ENCODE measurements at places on chromosomes 7 and 10.

DNA sequence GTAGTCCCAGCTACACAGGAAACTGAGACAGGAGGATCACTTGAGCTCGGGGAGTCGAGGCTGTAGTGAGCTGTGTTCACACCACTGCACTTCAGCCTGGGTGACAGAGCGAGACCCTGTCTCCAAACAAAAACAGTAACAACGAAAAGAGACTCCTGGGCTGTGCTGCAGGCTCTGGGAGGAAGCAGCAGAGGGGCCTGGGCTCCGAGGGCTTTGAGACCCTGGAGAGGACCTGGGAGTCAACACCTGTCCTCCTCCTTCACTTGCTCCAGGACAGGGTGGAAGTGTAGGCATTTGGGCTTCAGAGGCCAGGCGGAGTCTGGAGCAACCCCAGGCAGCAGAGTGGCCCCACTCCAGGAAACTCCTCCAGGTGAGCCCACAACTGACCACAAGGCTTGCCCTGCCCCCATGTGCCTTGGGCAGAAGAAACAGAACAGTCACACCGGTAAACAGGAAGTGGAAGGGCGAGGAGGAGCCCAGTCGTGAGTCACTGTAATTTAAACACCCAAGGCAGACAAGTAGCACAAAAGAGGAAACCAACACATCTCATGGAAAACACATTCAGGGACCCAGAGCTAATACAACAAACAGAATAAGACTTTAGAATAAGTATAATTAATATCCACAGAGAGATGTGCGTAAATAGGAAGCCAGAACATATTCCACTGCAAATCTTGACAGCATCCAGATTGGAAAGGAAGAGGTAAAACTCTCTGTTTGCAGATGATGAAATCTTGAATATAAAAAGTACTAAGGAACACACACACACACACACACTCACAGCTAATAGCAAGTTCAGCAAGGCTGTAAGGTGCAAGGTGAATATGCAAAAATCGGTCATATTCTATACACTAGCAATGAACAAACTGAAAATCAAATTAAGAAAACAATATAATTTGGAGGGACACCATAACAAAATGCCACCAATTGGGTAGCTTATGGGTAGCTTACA, 20.5 kb upstream of the RASGEF1A start:
- peak; percentile 90 for DNase-seq

DNA sequence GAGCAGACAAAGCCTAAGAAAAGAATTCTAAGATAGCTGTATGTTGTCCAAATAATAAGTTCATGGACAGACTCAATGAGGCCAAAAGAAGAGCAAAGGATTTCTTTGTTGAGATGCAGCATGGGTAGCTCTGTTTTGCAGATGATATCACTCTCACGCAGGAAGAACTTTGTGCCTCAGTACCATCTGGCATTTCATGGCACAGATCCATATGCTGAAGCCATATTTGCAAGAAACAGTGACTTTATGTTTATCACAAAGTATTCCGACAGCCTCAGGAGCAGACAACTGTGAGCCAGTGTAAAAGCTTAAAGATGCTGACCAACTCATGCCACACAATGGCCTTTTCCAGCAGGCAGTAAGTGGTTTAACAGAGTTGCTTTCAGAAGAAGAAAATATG, 45.5 kb upstream of the RNF148 start:
- DNase-seq = no peak

DNA sequence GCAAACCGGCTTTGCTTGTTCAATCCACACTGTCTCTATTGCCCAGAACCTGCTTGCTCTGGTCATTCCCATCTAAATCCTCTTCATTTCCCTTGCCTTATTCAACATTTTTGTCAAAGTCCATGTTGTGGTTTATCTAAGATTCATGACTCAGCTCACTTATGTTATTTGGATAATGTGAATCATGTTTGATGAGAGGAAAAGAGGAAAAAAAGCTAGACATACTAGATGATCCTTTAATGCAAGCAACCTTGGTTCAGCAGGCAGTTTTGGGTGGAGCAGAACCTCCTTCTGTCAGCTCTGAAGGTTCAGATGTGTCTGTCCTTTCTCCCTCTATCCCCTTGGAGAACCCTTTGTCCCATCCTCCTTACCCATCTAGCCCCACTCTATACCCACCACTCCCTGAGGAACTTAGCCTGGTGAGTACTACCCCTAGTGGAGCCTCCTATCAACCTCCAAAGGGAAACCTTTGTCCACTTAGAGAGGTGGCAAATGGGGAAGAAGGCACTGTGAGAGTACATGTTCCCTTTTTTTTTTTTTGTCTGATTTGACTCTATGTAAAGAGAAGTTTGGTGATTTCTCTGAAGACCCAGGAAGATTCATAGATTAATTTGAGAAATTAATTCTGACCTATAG, 2.1 kb upstream of the SAMD9L start:
- no peak for DNase-seq

GRCh38 chr10:72735288-72735936, 43.5 kb downstream of the MCU start:
- no peak for DNase-seq

DNA sequence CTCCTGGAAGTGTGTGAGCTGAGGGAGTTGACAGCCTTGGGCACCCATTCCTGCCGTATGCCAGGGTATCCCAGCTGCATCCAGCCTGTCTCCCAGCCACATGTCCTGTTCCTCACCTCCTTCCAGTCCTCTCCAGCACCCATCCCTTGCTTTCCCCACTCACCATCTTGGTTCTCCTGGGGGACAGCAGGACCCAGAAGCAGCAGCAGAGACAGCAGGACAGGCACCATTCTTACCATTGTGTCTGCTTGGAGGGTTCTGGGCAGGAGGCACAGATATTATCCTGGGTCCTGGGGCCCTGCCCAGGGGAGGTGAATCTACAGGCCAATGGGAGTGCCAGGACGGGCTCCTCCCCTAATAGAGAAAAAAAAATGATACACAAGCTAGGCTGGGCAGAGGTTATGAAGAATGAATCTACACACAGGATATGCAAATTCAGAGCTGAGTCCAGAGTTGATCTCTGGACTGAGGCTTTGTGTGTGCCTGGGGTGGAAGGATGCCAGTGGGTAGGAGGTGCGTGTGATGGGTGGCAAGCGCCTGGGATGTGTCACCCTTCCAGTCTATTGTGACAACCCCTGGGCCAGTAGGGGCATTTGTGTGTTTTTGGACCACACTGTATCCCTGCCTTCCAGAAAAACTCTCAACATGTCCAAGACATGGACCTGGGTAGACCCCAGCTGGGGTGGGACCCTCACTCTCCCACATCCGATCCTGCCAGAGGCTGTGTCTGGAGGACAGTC, at the start of gene AZGP1:
AZGP1 (minus strand) TSS at position 250 of the 740 bp plus-strand sequence; CDS start at position 239, 11 bp downstream.
- DNase-seq = no peak

DNA sequence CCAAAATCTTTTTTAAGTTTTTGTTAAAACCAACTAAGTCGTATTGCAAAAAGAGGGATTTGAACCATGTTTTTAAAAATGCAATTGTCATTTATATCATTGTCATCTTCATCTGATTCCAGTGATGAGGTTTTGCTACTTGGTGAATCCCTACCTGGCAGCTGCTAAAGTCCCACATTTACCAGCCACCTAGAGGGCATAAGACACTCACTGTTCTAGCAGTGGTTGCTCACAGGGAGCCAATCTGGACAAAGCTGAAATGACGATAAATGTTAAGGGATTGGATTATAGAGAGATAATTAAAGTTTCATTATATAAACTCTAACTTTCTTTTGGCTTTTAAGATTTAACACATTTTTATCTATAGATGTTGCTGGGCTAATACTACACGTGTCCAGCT, 18.7 kb downstream of the KIFBP start:
- no peak for DNase-seq

GRCh38 chr7:85111761-85112160, 75.1 kb downstream of the SEMA3D start:
- DNase-seq = no peak

DNA sequence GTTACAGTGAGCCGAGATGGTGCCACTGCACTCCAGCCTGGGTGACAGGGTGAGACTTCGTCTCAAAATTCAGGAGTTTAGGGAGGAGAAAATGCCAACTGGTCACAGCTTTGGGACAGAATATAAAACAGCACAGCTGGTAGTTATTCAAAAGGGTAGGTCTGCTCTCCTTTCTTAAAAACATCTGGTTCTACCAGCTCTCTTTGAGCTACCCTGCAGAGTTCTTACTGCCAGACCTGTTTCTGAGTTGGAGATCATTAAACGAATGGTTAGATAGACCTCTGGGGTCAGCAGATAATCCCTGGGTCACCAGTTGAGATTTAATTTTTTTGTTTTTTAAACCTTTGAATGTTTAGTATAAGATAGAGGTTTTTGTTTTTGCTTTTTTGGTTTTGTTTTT, 52.6 kb downstream of the MCU start:
- no peak for DNase-seq

GRCh38 chr10:26525586-26525985, 87.4 kb downstream of the APBB1IP start:
- DNase-seq = no peak

DNA sequence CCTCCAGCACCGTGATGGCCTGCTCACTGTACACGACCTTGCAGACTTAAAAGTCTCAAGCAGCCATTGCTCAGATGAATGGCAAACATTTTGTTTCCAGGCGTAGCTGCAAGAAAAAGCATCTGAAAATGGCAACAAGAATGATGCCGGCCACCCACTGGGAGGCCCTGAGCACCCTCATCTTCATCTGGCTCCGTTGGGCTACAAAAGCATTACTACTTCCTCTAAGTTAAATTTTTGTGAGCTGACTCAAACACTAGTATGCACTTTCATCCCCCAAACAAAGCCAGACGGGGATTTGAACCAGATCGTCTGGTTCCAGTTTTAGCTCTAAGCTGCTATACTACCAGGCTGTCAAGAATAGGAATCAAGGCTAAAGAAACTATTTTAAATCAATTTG, 116.6 kb upstream of the CDK1 start:
- peak; percentile 88 for DNase-seq

- DNase-seq = no peak
These were observed 1199.1 kb upstream of the SORCS1 start for GRCh38 chr10:108363576-108363975.

DNA sequence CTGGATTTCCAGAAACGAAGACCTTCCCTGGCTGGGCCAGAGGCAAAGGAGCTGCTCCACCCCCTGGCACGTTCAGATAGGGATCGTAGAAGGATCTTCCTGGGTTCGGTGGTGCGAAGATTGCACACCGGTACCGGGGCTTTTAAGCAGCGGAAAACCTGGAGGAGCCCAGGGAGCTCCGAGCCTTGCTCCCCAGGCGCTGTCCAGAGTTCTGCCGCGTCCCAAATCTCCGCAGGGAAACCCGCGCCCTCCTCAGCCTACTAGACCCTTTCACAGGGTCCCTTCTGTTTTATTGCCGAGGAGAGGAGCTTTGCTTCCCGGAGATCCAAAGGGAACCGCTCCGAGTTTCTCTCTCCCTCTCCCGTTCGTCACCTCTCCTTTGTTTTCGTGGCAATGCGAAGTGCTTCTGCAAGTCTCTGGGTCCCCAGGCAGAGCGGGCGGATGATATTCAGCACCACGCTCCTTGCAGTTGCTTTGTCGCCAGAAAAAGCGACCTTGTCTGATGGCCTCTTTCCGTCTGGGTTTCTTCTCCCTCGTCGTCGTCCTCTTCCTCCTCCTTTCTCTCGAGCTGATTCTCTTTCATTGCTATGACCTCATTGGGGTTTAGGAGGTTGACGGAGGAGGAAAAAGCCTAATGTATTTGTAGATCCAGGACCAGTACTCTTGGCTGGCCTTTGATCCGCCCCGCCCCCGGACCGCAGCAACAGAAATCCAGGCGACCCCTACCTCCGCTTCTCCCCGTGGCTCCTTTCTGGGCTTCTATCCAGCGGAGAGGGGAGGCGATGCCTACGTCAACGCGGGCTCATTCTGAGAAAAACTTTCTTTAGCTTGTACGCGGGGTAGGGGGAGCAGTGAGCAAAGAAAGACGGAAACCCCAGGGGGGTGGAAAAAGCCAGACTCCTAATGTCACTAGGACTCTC, at the start of gene TMEM196:
TMEM196 (minus strand) TSS at position 777 of the 920 bp plus-strand sequence. CDS start 921 bp downstream, outside the sequence.
- DNase-seq = peak; percentile 85

GRCh38 chr7:26862834-26863233, 1.6 kb downstream of the SKAP2 start:
- DNase-seq = no peak

GRCh38 chr7:151381348-151382078, 28.3 kb downstream of the WDR86 start:
- DNase-seq = peak; percentile 75

GRCh38 chr7:52719677-52720076, 315.8 kb upstream of the POM121L12 start:
- DNase-seq = no peak

GRCh38 chr7:29135846-29136245, 10.5 kb downstream of the CPVL start:
- DNase-seq = no peak

DNA sequence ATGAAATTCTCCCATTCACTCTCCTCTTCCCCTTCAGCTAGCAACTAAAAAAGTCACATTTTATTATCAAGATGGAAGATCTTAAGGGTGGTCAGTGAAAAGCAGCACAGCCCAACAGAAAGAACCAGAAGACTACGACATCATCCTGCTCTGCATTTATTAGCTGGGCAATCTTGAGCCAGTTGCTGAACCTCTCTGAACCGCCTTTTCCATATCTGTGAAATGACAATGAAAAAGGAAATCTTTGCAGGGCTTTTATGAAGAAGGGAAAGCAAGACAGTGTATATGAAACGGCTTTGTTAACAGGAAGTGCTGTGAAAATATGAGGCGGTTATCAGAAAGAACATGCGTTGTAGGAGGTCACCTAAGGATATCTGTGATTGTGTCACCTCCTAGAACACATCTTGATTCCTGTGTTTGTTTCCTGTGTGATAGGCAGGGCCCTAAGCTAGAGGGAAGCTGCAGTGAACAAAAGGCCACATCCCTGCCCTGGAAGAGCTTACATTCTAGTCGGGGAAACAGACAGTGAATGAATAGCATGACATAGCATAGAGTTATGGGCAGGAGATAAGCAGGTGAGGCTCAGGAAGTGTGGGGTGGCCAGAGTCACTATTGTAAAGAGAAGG, 36.0 kb upstream of the KCNMA1 start:
- no peak for DNase-seq

DNA sequence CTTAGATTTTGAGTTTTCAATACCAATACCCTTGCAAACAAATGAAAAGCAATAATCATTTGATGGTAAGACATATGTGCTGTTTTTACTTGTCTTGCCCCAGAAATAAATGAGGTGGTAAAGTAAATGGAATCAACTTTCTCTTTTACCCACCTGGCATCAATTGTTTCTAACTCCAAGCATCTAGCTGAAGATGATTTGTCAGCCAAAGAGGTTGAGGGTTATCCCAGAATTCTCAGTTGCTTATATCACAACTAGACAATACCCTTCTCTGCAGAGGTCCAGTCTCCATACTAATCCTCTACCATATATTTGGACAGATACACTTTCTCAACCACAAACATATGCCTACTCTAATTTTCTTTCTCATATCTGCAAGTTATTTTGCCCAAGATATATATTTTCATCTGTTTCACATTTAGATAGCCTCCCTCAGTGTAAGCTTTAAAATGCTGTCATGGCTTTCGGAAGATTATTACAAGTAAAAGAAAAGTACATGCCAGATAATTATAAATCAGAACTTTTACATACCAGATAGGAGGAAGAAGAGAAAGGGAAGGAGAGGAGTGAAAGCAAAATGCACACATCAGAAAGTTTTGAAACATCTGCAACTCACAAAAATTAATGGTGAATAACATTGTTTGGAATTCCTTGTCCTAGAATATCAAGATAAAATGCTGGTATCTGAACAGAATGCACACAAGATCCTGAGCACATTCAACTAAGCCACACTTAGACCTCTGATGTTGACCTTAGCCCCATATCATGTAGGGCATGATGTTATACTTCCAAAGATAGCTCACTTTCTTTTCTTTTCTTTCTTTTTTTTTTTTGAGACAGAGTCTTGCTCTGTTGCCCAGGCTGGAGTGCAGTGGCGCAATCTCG, 146.6 kb downstream of the REEP3 start:
- DNase-seq = no peak

Measured in islet precursor cell (in vitro differentiated cells).